CD4-positive, alpha-beta T cell treated with Interleukin-17A for 4 hours (primary cell): ENCODE measurements at places on chromosomes 16 and 17.
A peak's percentile ranks its signal among the peaks of the same experiment; 100 is the strongest.

GRCh38 chr16:13503960-13504635 is 415.9 kb upstream of the ERCC4 start:
- DNase-seq, result no peak

DNA sequence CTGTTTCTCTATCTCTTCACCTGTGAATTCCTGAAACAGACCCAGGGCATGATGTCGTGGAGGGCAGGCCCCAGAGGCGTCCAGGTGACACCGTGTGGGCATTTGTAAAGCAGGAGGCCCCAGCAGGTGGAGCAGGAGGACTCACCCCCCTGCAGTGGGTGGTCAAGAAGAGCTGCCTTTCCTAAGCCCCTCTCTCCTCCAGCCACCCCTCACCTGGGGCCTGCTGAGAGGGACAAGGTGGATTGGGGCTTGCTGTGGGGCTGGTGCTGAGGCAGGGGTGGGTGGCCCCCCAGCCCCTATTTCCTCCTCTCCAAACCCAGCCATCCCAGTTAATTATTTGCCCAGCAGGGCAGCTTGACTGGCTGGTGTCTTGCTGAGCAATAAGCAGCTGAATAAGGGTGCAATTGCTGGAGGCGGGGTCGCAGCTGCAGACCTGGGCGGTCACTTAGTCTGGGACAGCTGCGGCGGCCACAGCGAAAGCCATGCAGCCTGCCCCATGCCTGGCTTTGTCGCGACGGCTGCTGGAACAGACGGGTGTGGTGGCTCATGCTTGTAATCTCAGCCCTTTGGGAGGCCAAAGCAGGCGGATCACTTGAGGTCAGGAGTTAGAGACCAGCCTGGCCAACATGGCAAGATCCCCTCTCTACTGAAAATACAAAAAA is 56.4 kb downstream of the JPH3 start:
- no peak for DNase-seq

DNA sequence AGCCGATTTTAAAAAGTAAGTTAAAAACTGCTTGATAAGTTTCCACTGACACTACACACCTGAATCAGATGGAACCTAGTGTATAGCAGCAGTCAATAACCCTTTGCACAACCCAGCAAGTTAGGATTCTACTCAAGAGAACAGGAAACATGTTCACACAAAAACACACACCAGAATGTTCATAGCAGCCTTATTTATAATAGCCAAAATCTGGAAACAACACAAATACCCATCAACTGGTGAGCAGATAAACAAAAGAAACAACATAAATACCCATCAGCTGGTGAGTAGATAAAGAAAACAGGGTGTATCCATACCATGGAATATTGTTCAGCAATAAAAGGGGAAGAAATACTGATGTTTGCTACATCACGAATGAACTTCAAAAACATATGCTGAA is 2.7 kb upstream of the CDH11 start:
- DNase-seq, result no peak

DNA sequence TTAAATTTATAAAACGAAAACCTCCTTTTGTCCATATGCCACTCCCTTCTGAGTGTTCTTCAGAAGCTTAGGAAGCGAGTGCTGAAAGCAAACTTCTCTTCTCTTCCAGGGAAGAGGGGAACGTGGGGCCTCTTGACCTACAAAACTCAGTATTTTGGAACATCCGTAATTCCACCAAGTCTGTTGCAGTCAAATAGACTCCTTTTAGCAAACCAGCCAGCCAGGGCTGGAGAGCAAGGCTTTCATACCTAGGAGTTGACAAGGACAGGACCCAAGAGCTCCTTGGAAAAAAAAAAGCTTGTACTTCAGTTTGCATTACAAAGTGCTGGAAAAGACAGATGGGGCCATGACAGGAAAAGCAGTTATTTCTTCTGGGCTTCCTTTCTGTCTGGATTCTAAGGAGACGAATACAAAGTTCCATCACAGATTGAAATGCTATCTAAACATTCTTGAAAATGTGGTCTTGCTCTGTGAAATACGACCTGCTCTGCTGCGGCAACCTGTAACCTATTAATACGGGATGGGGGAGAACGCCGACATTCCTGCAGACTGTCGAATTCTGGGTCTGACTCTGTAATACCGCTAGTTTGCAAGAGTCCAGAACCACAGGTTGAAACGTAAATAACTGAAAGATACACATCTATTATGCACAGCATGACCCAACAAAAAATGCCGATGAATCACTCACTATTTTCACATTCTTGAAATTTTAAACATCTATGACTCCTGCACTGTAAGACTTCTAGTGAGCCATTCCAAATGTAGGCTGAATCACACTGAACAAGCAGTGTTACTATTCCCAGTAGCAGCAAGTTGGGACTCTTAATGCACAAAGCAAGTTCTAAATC is 20.6 kb downstream of the VPS53 start:
- DNase-seq, result no peak

- no peak for DNase-seq
Observed at GRCh38 chr16:54344646-54345630, 58.4 kb upstream of the IRX3 start.

GRCh38 chr16:56950881-56951771 is 10.6 kb upstream of the CETP start:
- peak; percentile 67 for DNase-seq

DNA sequence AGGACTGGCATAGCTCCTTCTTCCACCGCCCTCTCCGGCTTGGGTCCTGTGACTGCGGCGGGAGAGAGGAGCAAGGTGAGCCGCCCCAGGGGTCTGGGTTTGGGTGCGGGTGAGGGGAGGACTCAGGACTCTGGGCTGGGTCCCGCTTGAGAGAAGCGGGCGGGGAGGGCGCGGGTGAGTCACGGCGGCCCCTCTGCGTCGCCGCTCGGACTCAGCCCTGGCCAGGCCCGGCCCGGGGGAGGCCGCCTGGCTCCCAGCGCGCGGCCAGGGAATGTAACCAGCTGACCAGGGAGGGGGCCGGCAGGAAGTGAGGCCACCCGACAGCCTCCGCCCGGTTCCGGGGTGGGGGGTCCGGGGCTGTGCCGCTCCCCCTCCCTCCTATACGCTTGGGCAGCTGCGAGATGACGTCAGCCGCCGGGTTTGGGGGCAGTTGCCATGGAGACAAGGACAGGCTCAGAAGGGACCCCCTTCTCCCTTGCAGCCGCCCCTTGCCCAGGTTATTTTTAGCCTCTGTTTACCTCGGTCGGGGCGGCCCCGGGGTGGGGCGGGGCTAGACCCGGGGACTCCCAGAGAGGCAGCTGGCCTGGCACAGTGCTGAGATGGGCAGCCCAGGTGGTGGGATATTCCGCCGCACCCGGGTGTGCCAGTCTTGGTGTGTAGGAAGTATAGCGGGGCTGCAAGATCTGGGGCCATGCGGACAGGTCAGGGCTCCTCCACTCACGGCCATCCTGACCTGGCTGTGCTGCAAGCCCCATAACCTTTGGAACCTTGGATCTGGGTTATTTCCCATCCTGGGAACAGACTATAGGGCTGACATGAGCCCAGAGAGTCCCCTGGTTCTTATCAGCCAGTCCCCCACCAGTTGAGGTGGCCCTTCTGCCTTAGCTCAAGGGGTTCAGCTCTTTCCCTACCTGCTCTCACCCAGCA is 1.6 kb downstream of the RIPOR1 start:
- peak; percentile 27 for DNase-seq

DNA sequence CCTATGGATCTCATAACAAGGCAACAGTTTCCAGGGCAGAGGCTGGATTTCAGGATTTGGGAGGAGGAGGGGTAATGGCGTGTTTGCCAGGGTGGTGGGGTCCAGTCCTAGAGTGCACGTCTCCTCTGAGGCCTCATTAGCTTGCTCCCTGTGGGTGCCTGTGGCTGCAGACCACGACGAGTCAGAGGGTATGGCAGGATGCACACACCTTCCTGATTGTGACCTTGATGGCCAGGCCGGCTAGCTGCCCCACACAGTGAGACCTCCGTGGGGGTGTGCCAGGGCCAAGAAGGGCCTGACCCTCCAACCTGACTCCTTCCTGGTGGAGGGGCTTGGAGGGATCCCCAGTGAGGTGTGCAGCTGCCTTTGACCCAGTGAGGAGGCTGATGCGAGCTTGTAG is 4.0 kb upstream of the SMTNL2 start:
- DNase-seq, result no peak

DNA sequence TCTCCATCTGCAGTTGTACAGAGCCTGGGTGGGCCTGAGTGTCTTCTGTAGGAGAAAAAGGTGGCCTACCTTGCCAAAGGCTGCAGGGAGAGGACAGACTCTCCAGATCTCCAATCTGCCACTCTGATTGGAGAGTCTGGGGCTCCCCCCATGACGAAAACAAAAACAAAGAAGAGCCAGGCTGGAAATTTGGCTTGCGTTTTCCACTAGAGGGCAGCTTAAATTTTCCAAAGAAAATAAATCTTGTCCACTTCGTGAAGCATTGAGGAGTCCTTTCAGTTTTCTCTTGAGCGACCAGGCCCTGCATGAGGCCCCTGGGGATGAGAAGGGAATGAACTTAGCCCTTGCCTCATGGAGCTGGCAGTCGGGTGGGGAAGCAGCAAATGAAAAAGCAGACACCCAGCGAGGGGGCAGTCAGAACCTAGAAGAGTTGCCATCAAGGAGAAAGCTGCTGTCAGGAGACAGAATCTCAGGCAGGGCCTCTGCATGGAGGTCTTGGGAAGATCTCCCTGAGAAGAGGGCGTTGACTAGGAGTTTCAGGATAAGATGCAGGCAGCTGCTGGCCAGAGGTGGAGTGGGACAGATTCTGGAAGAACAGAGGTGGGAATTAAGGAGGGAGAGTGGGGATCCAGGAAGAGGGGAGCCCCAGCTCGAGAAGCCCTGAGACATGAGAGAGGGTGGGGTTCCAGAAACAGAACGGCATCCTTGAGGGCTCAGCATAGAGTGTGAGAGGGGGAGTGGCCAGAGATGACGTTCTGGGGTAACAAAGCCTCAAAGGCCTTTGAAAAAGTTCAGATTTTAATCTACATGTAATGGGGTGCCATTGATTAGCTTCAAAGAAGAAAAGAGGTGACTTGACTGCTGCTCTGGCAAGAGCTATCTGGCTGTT is 8.4 kb upstream of the SHCBP1 start:
- no peak for DNase-seq

- no peak for DNase-seq
Observed at GRCh38 chr16:8718851-8719680, 44.6 kb downstream of the ABAT start.

GRCh38 chr16:908526-909155 is 62.1 kb downstream of the LMF1 start:
- no peak for DNase-seq

- no peak for DNase-seq
Observed at GRCh38 chr16:64872101-64872500, 249.8 kb downstream of the CDH11 start.

DNA sequence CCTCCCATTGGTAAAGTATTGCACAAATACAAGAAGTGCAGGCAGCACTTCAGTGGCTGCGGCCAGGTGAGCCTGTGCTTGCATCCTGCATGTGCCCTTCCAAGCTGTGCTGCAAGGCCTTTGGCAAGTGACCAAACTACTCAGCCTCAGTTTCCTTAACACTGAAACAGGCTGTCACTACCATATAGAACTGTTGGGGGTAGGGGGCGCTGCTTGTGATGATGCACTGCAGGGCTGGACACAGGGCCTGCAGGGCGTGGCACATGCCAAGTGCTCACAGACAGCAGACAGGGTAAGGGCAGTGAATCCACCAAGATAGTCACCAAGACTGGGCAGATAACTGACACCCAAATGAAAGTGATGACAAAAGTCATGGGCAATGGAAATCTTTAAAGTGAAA is 65.6 kb upstream of the SREBF1 start:
- DNase-seq, result no peak

GRCh38 chr17:8954339-8954738 is 11.2 kb downstream of the PIK3R5 start:
- DNase-seq, result peak; percentile 86

DNA sequence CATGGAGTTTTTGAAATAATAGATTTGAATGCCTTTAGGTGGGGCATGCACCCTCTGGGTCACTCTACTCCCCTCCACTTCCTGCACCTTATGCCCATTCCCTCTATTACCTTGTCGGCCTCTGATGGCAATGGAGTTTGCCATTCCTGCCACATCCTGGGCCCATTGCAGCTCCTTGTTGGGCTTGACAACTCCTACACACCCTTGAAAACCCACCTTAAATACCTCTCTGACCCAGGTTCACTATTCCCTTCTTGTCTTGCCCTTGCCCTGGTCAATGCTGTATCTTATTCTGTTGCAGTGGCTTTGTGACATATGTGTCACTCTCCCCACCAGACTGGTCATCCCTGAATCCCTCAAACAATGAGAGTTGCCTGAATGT is 2.4 kb downstream of the CCR7 start:
- DNase-seq, result peak; percentile 32

DNA sequence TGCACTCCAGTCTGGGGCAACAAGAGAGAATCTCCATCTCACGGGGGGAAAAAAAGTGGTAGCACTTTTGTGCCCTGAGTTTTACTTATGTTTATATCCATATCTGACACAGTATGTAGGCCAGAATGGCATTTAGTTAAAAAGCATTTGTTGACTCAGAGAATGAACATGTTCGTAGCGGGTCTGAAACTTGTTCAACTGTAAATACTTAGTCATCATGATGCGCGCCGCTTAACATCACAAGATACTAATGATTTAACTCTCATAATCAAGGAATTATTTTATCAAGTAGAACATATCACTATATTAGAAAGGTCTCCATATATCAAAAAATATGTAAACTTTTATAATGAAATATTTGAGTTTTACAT is 55.3 kb upstream of the ITGA2B start:
- DNase-seq, result no peak

- no peak for DNase-seq
Observed at GRCh38 chr17:19370493-19370960, 7.8 kb upstream of the MAPK7 start.

DNA sequence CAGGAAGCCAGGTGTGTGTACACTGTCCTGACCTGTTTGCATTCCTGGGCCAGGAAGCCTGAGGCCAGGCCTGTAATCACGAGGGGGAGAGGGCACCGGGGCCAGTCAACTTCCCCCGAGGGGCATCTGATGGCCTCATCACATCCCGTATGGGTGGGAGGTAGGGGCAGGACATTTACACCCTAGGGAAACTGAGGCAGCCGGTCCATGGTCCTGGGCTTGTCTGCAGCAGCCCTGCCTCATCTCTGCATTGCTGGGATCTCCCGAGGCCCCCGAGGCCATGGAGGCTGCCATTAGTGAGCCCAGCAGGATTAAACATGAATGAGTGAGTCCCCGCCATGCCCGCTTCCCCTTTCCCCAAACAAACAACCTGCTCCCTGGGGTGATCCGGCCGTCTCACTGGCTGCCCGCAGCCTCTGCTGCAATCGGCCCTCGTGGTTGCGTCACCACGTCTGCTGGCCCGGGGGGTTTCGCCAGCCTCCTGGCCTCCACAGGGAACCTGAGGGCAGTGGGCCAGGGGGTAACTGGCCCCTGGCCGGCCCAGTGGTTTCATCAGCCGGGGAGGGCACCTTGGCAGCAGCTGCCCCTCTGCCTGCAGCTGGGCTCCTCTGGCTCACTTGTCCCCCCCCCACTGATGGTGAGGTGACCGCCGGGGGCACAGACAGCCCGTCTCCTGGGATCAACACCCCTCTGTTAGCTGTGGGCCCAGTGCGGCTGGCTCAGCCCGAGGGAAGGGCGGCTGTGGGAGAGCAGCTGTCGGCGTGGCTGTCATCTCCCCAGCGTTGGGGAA is 88.3 kb upstream of the GSE1 start:
- DNase-seq, result no peak
